ENCODE measurements at places on chromosomes 3 and 15.

DNA sequence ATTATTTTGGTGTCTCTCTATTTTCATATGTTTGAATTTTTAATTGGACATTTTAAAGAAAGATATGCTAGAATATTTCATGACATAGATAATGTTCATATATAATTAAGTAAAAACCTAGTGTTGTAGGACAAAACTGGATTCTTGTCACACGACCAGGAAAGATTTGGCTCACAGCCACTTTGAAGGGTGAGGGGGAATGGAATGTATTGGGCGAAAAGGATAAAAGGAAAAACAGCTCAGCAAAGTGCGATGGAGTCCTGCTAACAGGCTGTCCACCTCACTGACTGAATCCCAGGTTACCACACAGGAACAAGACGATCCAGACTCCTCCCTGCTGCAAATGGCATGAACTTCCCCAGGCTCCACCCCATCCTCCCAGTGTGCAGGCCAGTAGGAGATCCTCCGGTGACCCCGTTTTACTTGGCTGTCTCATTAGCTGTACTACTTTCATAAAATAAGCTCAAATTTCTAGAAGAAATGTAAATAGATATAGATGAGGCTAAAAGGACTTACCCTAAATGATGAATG lies 186.2 kb downstream of the CD47 start:
- DNase-seq = no peak

GRCh38 chr3:197683191-197683590 lies 53.5 kb downstream of the RUBCN start:
- DNase-seq = no peak

- DNase-seq = no peak
Observed at GRCh38 chr3:188578576-188579363, 424.8 kb downstream of the LPP start.

DNA sequence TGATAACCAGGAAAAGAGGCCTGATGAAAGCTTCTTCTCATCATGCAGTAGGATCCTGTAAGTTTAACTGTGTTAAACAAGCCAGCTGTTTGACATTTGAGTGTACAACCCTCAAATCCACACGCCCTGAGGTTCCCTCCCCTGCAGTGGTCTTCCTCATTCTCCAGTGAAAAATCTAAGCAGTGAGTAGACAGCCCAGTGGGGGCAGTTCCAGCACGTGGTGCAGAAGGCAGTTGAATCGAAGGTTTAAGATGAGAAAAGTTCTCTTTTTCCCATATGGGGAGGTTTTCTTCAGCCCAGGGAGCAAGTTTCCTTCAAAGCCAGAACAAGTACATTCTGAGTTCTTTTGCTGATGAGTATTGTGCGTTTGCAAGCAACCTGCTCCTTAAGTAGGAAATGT lies 174.5 kb downstream of the NR2F2 start:
- DNase-seq = no peak

- DNase-seq = no peak
Observed at GRCh38 chr15:96183867-96184266, 146.6 kb upstream of the NR2F2 start.

DNA sequence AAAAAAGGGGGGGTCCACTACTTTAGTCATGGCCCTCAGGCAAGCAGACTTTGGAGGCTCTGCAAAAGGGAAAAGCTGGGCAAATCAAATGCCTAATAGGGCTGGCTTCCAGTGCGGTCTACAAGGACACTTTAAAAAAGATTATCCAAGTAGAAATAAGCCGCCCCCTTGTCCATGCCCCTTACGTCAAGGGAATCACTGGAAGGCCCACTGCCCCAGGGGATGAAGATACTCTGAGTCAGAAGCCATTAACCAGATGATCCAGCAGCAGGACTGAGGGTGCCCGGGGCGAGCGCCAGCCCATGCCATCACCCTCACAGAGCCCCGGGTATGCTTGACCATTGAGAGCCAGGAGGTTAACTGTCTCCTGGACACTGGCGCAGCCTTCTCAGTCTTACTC lies 15.3 kb downstream of the ZMAT3 start:
- no peak for DNase-seq

DNA sequence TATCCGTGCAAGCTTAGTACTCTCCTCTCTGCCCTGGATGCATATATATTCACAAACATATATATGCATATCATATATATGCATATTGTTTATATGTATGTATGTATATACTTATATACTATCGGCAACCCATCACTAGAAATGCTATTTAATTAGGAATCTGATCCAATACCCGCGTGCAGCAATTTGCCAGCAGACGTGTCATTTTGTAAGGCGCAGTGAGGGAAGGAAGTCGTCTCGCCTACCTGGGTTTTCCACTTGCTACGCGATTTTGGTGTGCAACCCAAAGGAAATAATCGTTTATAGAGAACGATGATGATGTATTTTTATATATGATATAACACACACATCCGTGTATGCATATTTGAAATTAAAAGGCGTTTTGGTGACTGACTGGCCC lies 5.6 kb upstream of the FEZF2 start:
- no peak for DNase-seq

DNA sequence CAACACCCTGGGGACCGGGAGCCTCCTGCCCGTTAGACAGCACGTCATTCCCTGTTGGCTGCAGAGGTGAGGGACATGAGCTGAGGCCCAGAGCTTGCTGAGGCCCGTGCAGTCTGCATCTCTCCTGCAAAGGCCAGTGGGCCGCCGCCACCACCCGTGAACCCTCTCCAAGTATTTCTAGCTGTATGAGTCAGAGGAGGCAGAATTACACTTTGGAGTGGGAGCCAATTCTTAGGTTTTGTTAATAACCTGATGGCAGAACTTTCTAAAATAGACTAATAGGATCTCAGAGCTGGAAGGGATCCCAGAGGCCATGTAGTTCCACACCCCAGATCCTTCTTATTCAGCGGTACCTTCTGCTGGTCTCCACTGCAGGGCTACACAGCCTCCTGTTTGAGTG lies 335.2 kb upstream of the CTDSPL start:
- DNase-seq = no peak

GRCh38 chr15:100806157-100806556 lies 73.5 kb upstream of the ALDH1A3 start:
- no peak for DNase-seq

DNA sequence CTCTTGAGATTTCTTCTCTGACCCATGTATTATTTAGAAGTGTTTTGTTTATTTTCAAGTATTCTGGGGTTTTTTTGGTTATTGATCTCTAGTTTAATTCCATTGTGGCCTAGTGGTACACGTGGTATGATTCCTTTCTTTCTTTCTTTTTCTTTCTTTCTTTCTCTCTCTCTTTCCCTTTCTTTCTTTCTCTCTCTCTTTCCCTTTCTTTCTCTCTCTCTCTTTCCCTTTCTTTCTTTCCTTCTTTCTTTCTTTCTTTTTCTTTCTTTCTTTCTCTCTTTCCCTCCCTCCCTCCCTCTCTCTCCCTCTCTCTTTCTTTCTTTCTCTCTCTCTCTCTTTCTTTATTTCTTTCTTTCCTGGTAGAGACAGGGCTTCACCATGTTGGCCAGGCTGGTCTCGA lies 85.7 kb upstream of the UBE2E1 start:
- DNase-seq = no peak

DNA sequence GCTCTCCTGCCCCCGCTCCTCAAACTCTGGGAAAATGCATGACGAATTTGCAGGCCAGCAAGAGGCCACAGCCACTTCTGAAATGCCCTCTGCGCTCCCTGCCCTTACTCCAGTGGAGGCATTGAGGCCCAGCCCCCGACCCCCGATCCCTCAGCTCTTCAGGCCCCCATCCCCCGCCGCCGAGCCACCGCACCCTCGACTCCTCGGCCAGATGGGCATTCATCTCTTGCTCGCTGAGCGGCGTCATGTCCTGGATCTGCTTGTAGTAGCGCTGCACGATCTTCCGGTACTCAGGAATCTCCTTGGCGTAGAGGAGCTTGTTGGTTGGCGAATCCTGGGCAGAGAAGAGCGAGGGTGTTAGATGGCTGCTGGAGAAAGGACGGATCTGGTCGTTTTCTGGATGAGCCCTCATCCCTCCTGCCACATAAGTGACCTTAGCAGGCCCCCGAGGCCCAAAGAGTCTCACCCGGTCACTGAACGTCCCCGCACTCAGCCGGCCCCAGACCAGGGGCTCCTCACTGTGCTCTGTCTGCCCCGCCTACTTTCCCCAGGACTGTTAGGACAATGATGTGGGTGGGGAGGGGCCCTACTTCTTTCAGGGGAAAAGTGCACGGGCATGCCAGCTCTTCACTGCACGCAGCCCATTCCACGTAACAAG lies 14.0 kb downstream of the H1-8 start:
- no peak for DNase-seq

GRCh38 chr15:101803676-101804075 lies 367 bp downstream of the OR4F6 start:
- DNase-seq = no peak

GRCh38 chr3:164416491-164417222 lies 661.6 kb downstream of the SI start:
- no peak for DNase-seq

DNA sequence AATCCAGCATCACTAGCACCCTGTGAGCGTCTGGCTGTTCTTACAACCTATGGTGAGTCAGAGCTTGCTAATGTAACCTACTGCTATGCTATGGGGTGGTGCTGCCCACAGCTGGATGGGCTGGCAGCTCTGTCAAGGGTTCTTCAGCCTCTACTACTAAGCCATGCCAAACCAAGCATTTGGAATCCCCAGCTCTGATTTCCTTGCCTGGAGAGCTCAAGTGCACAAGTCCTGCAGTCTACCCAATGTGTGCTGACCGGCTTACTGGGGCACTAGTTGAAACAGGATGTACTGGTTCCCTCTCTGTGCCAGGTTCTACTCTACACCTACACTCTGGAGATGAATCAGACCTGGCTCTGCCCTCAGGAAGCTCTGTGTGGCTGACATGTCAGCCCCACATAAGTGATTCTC lies 4.2 kb downstream of the TEX264 start:
- no peak for DNase-seq

DNA sequence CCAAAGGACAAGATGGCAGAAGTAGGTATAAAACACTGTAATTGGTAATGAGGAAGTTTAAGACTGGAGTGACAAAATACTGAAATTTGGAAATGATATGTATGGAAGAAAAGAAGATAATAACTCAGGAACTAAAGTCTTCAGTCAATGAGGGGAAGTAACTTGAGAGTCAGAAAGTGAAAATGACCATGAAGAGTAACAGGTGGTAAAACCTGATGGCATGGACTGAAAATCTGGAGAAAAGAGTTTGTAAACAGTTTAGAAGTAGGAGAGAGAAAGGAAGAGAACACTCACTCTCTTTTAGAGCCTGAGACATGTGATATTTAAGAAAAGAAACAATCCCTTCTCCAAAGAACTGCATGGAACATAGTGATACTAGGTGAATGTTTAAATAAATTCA lies 387.9 kb downstream of the PYDC2 start:
- DNase-seq = no peak

GRCh38 chr3:66353530-66353929 lies 132.7 kb downstream of the SLC25A26 start:
- DNase-seq = no peak

GRCh38 chr15:49721621-49722020 lies 100.8 kb downstream of the DTWD1 start:
- no peak for DNase-seq

- DNase-seq = no peak
Observed at GRCh38 chr3:15216501-15216900, 10.5 kb downstream of the CAPN7 start.

- DNase-seq = no peak
Observed at GRCh38 chr3:63167113-63167512, 111.0 kb upstream of the SYNPR start.

DNA sequence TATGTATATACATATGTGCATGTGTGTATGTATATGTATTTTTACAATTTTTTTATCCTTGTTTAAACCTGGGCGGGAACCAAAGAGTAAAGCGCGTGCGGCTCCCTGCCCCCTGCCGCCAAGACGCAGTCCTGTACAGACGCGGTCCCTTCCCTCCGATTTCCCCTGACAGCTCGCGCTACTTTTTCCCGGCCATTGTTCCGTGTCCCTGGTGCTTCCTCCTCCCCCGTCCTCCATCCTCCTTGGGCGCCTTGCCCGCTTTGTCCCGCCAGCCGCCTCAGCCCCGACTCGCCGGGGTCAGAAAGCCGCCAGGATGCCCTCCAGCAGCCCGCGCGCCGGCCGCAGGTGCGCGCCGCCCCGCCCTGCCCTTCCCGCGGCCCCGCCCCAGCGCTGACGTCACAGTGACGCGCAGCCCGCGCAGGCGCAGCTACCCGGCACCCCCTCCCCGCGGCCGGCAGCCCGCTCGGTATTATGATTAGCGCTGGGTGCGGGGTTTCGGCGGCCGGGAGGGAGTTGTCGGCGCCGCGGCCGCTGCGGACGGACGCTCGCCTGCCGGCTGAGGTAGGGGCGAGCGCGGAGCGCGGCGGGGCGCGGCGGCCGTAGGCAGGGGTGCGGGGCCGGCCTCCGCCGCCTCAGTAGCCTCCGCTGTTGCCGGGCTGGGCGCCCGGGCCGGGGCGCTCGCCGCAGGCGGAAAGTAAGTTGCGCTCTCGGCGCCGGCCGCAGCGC lies at the start of gene SNRK:
SNRK (plus strand) TSS at position 426 of the 726 bp plus-strand sequence. CDS start 16,664 bp downstream, outside the sequence.
- DNase-seq = peak; percentile 81

DNA sequence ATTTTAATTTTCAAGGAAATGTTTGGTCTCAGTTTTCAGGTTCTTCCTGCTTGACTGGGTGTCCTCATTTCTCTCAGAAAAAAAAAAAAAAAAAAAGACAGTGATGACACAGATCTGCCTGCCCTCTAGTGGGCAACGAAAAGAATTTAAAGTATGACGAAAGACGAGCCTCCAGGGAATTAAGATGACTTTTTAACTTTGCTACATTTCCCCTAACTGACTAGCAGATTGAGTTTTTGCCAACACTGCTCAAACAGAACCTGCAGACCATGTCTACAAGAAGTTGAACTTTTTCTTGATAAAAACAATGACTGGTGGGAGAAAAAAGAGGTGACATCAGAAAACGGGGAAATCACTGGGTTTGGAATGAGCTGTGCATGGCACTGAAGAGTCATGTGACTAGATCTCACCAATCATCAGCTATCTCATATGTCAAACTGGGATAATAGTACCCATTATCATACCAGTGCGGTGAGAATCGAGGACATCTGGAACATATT lies 40.8 kb downstream of the EOMES start:
- peak; percentile 74 for DNase-seq

DNA sequence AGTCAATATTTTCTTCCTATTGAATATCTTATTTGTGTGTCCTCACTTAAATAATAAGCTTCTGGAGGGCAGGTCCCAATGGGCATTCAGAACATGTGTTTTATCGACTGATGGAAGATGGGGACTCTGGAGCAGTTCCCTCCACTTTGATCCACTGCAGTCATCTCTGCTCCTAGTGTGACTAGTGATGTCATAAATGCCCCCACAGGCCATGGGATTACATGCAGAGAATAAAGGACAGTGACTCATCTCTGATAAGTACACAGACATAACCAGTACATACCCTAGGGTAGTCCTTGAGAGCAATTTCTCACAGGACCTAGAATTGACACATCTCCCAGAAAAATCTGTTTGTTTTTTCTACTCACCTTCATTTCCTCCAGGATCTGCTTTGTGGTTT lies 49.4 kb upstream of the FMN1 start:
- DNase-seq = no peak

GRCh38 chr3:3686907-3687648 lies 112.2 kb upstream of the LRRN1 start:
- no peak for DNase-seq

DNA sequence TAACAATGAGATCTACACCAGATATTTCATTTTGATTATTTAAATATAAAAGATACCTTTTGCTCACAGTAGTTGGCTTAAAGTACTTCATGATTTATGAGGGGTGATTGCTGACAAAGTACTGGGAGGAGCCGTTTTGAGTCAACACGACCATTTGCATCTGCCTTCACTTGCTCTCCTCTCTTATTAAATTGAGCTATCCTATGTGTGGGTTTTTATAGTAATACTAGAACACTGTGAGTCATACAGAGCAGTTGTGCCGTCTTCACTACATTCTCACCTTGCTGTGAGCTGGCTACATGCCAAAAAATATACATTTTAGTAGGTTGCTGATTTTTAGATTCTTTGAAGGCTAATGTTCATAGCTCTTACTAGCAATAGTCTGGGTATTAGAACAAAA lies 161.2 kb downstream of the ALCAM start:
- no peak for DNase-seq

Data from glomerular endothelial cell (primary cell).